ENCODE measurements at places on chromosomes 7 and 10.

DNA sequence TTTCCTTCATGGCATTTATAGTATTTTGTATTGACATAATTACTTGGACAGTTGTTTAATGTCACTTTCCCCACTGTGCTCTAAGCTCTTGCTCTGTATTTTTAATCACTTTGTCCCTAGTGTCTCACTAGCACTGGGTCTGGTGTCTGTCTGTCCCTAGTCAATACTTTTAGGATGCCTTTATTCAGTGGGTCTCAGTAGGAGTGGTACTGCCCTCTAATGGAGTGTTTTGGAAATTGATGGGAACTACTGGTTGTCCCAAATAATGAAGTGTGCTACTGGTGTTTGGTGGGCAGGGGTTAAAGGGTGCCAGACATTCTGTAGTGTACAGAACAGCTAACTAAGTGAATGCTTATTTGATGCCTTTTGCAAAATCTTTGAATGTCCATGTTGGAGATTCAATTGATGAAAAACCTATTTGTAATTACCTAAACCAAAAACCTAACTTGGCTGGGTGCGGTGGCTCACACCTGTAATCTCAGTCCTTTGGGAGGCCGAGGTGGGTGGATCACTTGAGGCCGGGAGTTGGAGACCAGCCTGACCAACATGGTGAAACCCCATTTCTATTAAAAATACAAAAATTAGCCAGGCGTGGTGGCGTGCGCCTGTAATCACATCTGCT lies 33.3 kb downstream of the CDK14 start:
- no peak for DNase-seq

GRCh38 chr10:77841711-77842375 lies 84.7 kb downstream of the DLG5 start:
- DNase-seq, result no peak

DNA sequence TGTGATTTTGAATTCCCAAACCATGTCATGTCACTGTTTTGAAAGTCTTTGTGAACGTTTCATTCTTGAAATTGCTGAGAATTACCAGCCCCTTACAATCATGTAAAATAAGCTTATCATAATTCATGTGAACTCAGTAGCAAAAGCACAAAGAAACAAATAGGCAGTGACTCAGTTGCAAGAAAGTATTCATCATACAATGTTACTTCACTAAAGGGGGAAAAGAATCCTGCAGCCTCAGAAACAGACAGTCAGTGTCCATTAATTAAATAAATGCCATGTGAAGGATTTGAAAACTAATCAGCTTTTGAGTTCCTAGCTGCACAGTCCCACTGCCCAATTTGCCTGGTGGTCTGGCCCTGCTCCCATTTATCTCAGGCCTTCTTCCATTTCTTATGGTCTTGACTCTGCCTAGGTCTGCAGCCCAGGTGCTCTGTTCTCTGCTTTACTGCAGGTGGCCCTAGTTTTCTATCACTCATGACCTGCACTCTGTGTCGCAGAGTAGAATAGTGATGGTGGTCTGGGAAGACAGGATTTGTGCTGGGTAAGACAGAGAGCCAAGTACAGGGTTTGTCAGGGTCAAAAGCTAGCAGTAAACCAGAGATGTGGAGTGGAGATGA lies 99.7 kb downstream of the PLCE1 start:
- no peak for DNase-seq

- no peak for DNase-seq
These were observed 50.4 kb upstream of the C7orf33 start for GRCh38 chr7:148540041-148540738.

DNA sequence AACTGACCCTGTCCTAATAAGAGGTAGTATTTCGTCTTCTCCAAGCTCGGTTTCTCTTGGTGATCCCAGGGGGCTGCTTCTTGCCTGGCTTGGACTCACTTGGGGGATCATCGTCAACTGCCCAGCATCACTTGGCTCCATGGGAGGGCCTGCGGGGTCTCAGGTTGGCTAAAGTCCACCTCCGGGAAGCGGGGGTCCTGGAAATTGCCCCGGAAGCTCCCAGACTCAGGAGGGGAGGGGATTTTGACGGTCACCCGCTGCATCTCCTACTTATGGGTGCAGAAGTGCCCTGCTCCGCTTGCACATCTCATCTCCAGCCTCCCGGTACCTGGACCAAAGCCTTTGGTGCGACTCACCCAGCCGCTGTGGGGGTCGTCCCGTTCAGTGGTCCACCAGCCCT lies 18.7 kb downstream of the KCNK18 start:
- DNase-seq, result no peak

DNA sequence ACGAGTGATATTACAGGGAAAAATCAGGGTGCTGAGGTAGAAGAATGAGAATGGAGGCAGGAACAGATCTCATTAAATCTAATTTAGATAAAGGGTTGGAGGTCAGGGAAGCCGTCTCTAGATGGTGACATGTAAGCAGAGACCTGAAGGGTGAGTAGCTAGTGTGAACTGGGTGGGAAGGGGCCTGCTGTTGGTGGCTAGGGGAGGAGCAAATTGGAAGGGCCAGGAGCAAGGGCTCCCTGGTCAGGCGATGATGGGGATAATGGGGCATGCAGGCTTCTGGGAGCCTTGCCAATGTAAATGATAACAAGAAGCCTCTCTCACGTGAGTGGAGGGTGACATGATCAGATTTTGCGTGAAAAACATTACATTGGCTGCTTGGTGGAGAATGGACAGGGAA lies 76.3 kb downstream of the WDFY4 start:
- peak; percentile 60 for DNase-seq

- DNase-seq, result no peak
These were observed 770.6 kb downstream of the CCSER2 start for GRCh38 chr10:85098835-85099521.

GRCh38 chr7:67484244-67484751 lies 487.7 kb downstream of the TYW1 start:
- peak; percentile 85 for DNase-seq

DNA sequence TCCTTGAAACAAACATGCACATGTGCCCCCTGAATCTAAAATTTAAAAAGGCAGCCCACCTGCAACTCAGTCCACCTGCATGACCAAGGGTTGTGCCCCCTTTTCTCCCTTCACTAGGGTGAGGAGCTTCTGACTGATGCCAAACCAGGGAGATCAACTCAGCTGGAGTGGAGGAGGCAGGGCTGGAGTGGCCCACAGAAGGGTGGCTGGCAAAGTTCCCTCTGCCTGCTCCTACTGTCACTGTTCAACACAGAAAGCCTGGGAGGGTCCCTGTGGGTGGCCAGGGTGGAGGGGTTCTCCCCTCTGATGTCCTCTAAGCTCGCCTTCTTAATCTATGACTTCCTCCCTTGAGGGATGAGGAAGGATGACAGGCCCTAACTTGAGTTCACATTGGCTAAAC lies 55.7 kb upstream of the ANTXRL start:
- DNase-seq, result peak; percentile 70

DNA sequence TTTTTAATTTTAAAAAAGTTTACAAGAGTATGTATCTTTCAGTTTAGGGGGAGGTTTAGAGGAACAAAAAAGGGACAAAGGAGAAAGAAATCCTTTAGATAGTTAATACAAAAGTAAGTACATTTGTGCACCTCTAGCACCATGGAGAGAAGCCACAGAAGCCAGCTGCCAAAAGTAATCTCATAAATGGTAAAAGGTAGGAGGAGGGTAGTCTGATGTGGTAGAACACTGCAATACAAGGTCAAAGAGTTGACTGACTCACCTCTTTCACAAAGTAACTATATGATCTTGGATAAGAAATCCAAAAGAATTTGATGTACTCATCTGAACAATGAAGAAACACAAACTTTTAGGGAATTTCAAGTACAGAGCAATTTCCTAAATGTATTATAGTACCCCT lies 68.1 kb downstream of the CNOT4 start:
- DNase-seq, result no peak

DNA sequence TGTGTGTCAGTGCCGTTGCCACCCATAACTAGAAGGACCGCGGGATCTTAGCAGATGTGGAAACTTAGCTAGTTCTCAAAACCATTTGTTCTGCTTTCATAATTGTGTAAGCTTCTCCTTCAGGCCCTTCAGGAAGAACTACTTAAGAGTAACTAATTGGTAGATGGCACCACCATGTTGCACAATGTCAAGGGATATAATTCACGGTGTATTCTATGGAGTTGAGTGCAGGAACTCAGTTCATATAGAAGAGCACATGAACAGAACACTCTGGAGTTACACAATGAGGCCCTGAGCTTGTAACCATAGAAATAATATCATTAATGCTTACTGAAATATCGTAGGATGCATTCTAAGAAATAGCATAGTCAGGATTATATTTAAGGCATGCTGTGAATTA lies 126.5 kb upstream of the GAD2 start:
- DNase-seq, result no peak

GRCh38 chr7:84134169-84134568 lies 60.4 kb downstream of the SEMA3A start:
- no peak for DNase-seq

DNA sequence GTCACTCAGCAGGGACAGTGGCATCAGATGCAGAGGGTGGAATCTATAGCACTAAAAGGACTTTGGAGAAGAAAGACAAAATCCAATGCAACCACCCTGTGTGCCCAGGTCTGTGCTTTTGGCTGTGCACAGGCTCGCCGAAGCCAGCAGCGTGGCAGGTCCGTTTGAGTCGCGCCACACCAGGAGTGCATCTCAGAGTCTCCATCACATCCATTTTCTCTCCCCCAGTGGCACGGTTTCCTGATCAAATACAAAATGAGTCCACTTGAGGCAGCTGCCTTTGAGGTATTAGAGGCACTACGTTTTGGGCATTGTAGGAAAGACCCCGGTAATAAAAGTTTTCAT lies 23.4 kb upstream of the PROSER2 start:
- no peak for DNase-seq

DNA sequence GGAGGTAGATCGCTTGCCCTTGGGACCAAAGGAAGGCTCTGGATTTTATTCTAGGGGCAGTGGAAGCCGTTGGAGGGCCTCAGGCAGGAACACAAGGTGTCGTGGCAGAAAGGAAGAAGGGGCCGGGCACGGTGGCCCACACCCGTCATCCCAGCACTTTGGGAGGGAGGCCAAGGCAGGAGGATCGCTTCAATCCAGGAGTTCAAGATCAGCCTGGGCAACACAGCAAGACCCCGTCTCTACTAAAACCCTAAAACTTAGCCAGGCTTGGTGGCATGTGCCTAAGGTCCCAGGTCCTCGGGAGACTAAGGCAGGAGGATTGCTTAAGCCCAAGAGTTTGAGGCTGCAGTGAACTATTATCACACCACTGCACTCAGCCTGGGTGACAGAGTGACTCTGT lies 5.2 kb upstream of the PDGFA start:
- DNase-seq, result no peak

DNA sequence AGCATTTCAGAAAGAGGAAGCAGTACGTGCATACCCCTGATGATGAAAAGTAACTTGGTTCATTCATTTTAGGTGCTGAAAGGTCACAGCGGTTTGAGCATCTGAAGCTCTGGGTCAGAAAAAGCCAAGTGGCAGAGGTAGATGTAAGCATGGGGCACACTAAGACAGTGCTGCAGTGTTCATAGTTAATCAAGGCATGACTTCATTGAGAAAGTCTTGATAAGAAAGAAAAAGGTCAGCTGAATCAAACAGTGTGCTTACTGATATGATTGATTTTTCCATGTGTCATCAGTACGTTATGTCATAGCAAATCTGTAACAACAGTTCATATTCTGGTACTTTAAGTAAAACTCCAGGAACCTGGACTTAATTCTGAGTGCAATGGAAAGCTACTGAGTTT lies 107.7 kb upstream of the PCLO start:
- DNase-seq, result no peak

- no peak for DNase-seq
These were observed 106.2 kb upstream of the SEMA3D start for GRCh38 chr7:85292908-85293576.

GRCh38 chr7:51543801-51544553 lies 227.4 kb upstream of the COBL start:
- DNase-seq, result no peak

- DNase-seq, result no peak
These were observed 10.5 kb downstream of the SKAP2 start for GRCh38 chr7:26853788-26854393.

DNA sequence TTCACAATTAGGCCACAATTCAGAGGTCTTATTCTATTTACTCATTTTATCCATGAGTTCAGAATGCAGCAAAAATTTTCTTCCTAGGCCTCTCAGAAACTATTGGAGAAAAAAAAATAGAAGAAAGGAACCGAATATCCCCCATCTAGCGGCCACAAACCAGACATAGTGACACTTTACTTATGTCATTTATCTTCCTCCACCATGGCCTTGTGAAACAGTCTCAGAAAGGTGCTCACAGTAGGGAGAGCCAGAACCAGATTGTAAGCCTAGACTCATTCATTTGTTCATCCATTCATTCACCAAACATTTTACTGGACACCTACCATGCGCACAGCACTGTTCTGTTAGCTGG lies 16.0 kb downstream of the CREB3L2 start:
- no peak for DNase-seq

- DNase-seq, result no peak
These were observed 99.7 kb downstream of the ADCYAP1R1 start for GRCh38 chr7:31151849-31152248.

- no peak for DNase-seq
These were observed 445 bp upstream of the ATRNL1 start for GRCh38 chr10:115092555-115093285.

- no peak for DNase-seq
These were observed 29.5 kb upstream of the CCNY start for GRCh38 chr10:35306852-35307251.

- DNase-seq, result no peak
These were observed 220.5 kb downstream of the ELFN1 start for GRCh38 chr7:1890289-1891235.

- DNase-seq, result peak; percentile 81
These were observed 49.1 kb upstream of the MSMB start for GRCh38 chr10:46094931-46095750.

GRCh38 chr7:11613292-11613930 lies 218.6 kb downstream of the THSD7A start:
- no peak for DNase-seq
